ENCODE measurements at places on chromosomes 2 and 18.
A peak's percentile ranks its signal among the peaks of the same experiment; 100 is the strongest.

- no peak overlapping the region for H3K27ac ChIP-seq
- no peak for DNase-seq
- H3K36me3 ChIP-seq: no peaks in the 10 kb centered on the region
- no peaks in the 10 kb centered on the region for H3K27me3 ChIP-seq
- no peaks in the 10 kb centered on the region for H3K4me1 ChIP-seq
Measured at GRCh38 chr18:43650426-43650825, 373.1 kb upstream of the SYT4 start.

- H3K36me3 ChIP-seq: no peaks in the 10 kb centered on the region
- DNase-seq: no peak
- no peaks in the 10 kb centered on the region for H3K4me1 ChIP-seq
- H3K27me3 ChIP-seq: no peaks in the 10 kb centered on the region
Measured at GRCh38 chr2:29544917-29545316, 376.5 kb downstream of the ALK start.

DNA sequence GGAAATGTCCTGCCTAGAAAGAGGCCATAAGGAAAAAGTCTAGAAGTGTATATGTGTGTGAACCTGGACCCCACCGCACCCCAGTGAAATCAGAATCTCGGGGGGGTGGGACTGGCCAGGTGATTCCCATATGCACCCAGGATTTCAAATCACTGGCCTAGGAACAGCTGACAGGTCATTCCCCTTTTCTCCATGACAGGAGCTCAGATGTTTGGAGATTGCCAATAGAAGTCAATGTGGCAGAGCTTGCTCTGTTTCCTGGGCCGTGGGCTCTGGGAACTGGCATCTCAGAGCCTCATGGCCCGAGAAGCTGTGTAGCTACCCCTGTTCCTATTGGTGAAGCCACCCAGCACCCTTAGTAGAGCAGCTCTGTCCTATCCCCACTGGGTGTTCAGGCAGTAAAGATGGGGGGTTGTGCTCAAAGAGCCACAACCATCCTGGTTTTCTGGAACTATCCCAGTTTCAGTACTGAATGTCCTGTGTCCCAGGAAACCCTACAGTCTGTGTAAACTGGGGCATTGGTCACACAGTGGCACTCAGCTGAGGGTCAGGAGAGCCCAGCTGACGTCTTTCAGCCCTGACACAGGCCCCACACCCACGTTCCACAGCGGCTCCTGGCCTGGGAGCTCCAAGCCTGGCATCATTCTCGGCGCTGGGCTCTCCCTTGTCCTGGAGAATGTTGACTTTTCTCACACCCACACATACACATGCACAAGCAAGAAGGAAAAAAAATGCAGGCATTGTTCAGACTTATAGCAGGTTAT lies 18.9 kb downstream of the GNLY start:
- H3K27me3 ChIP-seq: no peaks in the 10 kb centered on the region
- H3K36me3 ChIP-seq: no peaks in the 10 kb centered on the region
- peak overlapping the region; percentile 79 for H3K27ac ChIP-seq
- no peak overlapping the region for H3K4me3 ChIP-seq
- peaks cover 5% of the 10 kb centered on the region for H3K4me1 ChIP-seq

- no peak overlapping the region for H3K4me3 ChIP-seq
- H3K27me3 ChIP-seq: no peaks in the 10 kb centered on the region
- DNase-seq: no peak
- no peaks in the 10 kb centered on the region for H3K4me1 ChIP-seq
- H3K36me3 ChIP-seq: no peaks in the 10 kb centered on the region
Measured at GRCh38 chr18:1062588-1062987, 157.9 kb downstream of the ADCYAP1 start.

DNA sequence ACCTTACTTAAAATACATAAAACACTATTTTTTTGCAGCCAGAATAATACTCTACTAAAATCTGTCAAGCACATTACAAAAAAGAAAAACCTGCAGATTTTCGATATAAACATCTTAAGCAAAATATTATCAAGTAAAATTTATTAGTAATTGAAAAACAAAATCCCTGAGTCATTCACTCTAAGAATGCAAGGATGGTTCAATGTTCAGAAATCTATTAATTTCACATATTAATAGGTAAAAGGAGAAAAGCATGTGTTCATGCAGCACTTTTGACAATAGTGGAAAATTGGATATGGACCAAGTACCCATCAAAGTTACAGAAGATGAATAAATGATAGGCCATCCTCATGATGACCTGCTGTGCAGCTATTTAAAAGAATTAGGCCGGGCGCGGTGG lies 66.2 kb upstream of the OTOS start:
- no peaks in the 10 kb centered on the region for H3K27me3 ChIP-seq
- H3K4me3 ChIP-seq: no peak overlapping the region
- no peaks in the 10 kb centered on the region for H3K4me1 ChIP-seq
- H3K36me3 ChIP-seq: no peaks in the 10 kb centered on the region
- H3K27ac ChIP-seq: no peak overlapping the region

DNA sequence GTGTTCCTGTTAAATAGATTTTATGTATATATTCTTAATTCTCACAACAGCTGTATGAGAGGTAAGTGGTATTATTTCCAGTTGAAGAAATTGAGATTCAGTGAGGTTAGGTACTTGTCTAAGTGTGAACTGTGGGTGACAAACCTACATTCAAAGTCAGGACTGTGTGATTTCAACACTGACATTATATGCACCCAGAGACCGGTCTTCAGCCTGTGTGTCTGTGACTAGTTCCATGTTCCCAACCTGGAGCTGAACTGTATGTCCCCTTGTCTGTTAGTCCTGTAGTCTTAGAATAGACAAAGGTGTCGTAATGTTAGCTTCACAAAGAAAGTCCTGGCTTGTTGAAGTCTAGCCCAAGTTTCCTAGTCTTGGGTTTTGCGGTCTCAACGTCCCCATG lies 17.4 kb downstream of the PLEKHB2 start:
- no peak for DNase-seq
- H3K4me3 ChIP-seq: no peak overlapping the region
- no peaks in the 10 kb centered on the region for H3K27me3 ChIP-seq
- H3K4me1 ChIP-seq: no peaks in the 10 kb centered on the region
- H3K36me3 ChIP-seq: no peaks in the 10 kb centered on the region

Measured in hepatocyte (in vitro differentiated cells).